Chondrocyte (in vitro differentiated cells): ENCODE measurements at places on chromosomes 4 and X. TPM values are rescaled to one million over a fixed set of nuclear protein-coding genes. Genes with fewer than 3 reads are reported as not detected.

- no peak for DNase-seq
Observed at GRCh38 chr4:3651267-3651845, 114.8 kb upstream of the ADRA2C start.

GRCh38 chr4:41998019-41998418 is 7.7 kb downstream of the SLC30A9 start:
- no peak for DNase-seq

GRCh38 chr4:28639747-28640146 is 1779.1 kb downstream of the STIM2 start:
- DNase-seq = no peak

The CRLF2 gene
- not detected in 3 replicates for total RNA-seq

- no peak for DNase-seq
Observed at GRCh38 chr4:156594624-156595023, 377.0 kb downstream of the PDGFC start.

- no peak for DNase-seq
Observed at GRCh38 chr4:54855191-54855854, 197.6 kb downstream of the KIT start.

The DCAF8L2 gene
- not detected in 3 replicates for total RNA-seq

DNA sequence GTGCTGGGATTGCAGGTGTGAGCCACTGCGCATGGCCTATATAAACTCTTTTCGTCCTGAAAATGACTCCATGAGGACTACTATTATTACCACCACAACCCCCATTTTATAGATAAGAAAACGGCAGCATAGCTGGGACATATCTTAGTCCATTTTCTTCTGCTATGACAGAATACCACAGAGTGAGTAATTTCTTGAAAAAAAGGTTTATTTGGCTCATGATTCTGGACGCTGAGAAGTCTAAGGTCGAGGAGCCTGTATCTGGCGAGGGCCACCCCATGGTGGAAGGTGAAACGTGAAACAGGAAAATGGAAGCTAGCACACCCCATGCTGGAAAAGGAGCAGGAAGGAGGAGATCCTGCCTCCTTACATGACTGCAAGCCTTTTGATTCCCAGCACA is 68.9 kb downstream of the SMIM20 start:
- DNase-seq = no peak

The MEPE gene
- not detected in 3 replicates for total RNA-seq

GRCh38 chr4:158527516-158527915 is 5.8 kb downstream of the RXFP1 start:
- DNase-seq = no peak

DNA sequence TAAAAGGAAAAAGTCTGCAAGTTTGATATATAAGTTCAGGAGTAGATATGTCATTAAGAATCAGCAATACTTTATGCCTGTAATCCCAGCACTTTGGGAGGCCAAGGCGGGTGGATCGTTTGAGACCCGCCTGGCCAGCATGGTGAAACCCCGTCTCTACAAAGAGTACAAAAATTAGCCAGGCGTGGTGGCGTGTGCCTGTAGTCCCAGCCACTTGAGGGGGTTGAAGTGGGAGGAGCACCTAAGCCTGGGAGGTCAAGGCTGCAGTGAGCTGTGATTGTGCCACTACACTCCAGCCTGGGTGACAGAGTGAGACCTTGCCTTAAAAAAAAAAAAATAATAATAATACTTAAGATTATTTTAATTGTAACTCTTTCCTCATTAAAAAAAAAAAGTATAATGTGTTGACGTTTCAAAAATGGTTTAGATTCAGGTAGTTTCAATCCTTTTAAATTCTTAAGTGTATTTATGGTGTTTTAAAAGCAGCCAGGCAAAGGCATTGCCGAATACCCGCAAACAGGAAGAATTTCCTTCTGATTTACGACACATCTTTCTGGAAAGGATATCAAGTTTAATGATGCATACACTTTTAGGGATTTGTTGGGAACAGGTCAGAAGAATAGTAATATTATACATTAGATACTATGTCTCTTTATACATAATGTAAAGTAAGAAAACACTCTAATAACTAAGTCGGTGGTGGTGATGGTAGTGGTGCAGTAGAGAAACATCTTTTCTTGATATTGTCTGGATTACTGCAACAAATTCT is 80.9 kb downstream of the KDM6A start:
- DNase-seq = no peak

- no peak for DNase-seq
Observed at GRCh38 chrX:110210417-110211139, 107.3 kb downstream of the AMMECR1 start.

The NPY5R gene
- not detected in 3 replicates for total RNA-seq

DNA sequence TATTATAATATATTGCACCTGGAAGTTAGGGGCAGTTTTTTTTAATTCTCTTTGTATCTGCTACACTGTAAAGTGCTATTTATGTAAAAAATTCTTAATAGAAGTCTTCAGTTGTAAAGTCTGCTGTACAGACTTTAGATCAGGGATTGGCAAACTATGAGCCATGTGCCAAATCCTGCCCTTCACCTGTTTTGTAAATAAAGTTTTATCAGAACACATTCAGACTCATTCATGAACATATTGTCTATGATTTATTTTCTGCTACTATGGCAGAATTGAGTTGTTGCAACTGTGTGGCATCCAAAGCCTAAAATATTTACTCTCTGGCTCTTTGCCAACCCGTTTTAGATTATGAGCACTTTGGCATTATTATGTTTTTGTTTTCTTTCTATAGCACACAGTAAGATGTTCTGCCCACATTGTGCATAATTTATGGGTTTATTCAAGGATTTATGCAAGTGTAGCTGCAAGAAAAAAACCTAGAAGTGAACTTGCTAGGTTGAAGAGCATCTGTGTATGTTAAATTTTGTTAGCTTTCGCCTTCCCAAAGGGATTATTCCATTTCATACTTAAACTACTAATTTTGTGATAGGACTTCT is 56.9 kb downstream of the CLCN3 start:
- no peak for DNase-seq

The FRAS1 gene
- 6.8 to 18.9 TPM (median 18.0 TPM) in 3 replicates for total RNA-seq

GRCh38 chrX:49172280-49172780 is 632 bp downstream of the PLP2 start:
- DNase-seq = no peak

- no peak for DNase-seq
Observed at GRCh38 chr4:77399831-77400230, 205.8 kb upstream of the CXCL13 start.

GRCh38 chrX:47146936-47147859 is 2.2 kb downstream of the RBM10 start:
- DNase-seq = no peak

The FRMD7 gene
- 0.21 to 0.34 TPM (median 0.25 TPM) in 3 replicates for total RNA-seq

DNA sequence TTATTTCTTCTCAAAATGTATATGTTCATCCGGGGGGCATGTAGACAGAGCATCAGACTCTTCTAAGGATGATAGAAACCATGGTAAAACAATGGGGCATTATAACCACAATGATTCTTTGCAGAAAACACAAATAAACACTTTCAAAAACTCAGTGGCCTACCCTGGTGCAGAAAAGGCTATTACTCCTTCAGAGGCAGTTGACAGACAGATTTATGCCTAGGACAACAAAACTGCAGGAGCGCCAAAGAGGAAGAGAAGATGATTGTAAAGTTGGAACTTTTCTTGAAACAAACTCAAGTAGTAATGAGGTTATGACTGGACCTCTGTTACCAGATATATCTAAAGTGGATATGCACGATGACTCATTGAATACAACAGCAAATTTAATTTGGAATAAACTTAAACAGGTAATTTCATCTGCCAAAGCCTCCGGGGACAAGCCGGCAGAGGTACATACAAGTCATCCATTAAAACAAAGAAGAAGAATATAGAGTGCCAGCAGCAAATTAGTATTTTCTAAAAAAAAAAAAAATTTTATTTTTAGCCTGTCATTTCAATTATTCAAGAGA is 1068.4 kb upstream of the INTU start:
- no peak for DNase-seq

GRCh38 chrX:119647552-119648420 is 41.6 kb upstream of the NKRF start:
- DNase-seq = no peak
